Stimulated activated CD4-positive, alpha-beta T cell treated with anti-CD3 and anti-CD28 coated beads, Interleukin-1b, Interleukin-23, amount 100 ng/mL, for 4 hours (primary cell): ENCODE measurements at places on chromosomes 3 and 15.

DNA sequence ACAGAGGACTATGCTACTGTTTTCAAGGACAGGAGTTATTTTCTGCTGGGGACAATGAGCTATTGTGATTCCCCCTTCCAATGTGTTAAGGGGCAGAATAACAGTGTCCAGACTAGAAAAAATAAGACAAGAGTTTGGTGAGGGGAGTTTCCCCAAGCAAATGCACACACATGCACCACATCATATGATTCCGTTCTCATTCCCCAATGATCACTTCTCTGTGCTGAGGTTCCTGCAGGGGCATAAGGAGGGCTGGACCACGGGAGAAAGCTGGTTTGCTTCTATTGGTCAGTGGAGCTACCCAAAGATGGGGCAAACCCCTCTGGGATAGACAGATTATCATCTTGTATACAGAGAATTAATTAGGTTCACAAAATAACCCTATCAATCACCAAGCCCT is 80.6 kb downstream of the RBPMS2 start:
- no peak for DNase-seq

- DNase-seq, result no peak
Observed at GRCh38 chr15:78930577-78931388, 14.1 kb downstream of the CTSH start.

DNA sequence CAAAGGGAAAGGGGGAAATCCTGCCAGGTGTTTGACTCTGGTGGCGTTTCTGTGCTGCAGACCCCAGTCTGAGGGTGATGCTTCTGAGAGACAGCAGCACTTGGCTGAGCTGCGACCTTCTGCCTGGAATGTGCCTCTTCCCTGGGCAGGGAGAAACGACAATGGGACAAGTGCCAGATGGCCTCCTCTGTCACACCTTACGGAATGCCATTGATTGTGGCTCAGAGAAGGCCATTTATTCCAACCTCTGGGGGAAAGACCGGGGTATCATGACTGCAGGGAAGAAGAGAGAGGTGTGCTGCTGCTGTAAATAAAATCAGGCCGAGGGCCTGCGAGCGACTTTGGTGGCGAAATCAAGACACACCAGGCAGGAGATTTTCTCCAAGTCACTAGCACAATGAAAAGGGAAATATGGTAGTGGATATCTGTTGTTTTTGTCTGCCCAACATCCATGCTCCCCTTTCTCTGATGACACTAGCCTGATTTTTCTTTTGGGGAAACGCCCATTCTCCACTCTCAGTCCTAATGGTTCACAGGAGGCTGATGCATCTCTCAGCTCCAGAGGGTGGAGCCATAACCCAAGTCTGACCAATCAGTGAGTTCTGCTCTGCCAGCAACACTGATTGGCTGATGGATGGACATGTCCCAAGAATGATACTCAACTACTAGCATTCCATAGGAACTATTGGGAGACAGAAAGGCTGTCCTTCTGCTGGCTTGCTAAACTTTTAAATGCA is 336.1 kb downstream of the FOXP1 start:
- no peak for DNase-seq

DNA sequence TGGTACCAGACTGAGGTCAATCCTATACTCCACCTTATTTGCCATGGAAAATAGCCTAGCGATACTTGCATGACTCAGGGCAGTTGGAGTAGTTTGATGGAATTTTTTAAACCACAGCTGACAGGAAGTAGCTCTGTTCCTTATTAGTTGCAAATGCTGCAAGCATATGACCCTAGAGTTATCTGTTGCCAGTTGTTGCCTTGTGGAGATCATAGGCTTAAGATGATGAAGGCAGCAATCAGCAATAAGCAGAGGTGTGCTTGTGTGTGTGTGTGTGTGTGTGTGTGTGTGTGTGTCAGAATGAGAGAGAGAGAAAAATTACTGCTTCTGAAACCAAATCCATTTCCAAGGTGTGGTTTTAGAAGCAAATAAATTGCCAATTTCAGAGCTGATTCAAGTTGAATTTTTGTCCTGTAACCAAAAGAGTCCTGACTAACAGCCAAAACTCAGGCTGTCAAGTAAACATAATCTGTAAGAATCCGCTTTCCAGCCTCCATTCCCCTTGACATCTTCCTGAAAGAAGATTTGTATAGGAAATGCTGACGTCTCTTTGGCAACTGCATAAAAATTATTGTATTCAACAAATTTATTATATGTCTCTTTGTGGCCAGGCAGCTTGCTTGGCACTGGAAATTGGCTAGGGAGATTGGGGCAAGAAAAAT is 141.2 kb downstream of the SERPINI1 start:
- DNase-seq, result no peak

DNA sequence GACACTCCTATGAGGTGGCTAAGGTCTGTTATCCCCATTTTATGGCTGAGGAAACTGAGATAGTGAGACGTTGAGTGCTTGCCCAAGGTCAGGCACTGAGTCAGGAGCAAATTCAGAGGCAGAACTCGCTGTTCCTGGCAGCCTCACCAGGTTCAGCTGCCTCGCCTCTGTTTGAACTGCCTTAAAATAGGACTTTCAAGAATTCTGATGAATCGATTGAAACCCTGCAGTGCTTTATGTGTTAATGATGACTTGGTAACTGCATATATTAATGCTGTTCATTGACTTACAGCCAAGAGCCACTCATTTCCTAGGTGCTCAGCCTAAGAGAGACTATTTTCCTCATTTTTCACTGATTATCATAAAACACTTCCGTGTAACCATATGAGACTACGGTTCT is 79.5 kb upstream of the BHLHE40 start:
- DNase-seq, result no peak

DNA sequence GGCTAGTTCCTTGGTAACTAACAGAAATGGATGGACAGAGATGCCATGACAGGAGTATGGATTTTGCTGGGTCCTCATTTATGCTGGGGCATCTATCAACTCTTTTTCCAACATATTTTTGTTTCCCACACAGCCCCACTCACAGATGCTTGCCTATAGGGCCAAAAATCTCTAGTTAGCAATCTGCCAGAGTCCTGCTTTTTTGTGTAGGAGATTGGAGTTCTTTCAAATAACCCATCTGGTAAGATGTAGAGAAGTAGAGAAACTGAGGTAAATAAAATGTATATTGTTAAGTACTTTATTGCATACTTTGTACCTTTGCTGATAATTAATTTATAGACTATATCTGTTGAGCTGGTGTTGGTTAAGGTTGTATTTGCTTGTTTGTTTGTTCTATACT is 456.5 kb upstream of the GOLIM4 start:
- no peak for DNase-seq
